ENCODE measurements at places on chromosomes 4 and X.

GRCh38 chrX:139554376-139554775, 23.8 kb downstream of the F9 start:
- no peak for DNase-seq

- DNase-seq: no peak
Observed at GRCh38 chr4:17736484-17736883, 44.9 kb downstream of the FAM184B start.

DNA sequence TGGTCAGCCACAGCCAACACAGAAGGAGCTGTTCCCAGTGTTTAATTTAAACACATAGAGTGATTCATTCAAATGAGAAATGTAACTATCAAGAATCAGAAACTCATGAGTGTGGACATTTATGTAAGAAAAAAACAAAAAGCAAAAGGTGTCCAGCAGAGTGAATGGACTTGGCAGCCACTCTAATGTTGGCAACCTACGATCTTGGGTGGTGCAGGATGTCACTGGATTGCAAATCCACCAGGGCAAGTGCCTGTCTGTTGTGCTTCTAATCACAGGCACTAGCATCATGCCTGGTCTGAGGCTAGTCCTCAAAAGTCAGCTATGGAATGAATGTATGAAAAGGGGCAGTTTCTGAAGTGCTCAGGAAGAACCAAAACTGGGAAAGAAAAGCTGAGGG, 277.7 kb upstream of the CLNK start:
- no peak for DNase-seq

DNA sequence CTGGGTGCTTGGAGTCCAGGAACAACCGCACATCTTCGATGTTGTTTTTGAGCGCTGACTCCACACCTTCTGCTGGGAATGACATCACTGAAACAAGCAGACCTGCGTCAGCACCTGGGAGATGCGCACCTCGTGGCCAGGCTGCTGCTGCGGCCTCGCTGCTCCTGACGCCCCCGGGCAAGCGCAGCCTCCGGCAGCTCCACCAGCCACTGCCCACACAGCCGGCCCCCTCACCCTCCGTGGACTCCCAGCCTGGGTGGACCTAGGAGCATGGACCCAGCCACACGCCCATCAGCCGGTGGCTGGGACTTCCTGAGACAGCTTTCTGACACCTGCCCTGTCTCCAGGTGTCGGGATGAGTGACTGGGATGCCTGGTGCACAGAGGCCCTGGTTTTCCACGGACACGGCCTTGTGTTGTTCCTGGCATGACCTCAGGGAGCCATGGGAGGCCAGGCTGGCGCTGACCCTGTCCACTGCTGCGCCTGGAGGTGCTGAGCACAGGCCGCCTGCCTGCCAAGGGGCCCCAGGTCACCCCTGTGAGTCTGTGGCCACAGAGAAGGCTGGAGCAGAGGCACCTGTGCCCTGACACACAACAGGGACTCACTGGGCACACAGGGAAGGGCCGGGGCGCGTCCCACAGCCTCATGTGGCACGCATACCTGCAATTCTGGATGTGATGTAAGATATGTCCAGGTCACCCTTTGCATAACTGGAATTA, 48.6 kb downstream of the GAK start:
- DNase-seq: no peak

- no peak for DNase-seq
Observed at GRCh38 chrX:149284616-149285015, 220.5 kb downstream of the IDS start.

GRCh38 chr4:78584863-78585547, 33.4 kb downstream of the ANXA3 start:
- DNase-seq: no peak

- DNase-seq: no peak
Observed at GRCh38 chrX:68072041-68072440, 361.3 kb downstream of the OPHN1 start.

DNA sequence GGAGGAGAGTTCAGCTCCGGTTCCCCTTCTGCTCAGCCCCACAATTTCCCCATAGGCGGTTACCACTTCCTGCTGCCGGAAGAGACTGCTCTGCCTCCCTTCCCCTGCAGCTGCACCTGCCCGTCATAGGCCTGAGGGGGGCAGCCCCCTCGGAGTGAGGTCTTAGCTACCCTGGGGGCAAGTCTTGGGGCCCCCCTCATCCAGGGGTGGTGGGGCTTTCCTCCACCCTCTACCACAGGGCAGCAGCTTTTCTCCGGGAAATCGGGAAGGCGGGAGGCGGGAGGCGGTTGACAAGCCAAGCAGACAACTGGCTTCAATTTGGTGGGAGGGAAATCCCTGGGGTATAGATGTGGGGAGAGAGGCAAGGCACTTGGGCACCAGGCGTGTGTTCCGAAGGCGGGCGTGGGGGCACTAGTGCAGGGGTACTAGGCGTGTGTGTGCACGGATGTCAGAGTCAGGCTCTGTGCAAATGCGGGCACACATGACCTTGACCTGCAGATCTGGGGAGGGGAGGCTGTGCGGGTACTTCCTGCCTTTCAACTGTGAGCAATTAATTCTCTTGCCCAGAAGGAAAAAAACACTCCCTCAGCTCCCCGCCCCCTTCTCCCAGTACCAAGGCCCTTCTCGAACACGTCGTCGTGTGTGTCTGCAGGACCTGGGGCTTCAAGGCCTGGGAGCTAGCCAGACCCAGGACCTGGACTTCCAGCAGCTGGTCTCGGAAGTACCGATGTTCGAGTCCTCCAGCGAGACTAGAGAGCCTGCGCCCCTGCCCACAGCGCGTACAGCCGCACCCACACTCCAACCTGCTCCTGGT, 1.0 kb upstream of the ARHGAP4 start:
- peak; percentile 86 for DNase-seq

DNA sequence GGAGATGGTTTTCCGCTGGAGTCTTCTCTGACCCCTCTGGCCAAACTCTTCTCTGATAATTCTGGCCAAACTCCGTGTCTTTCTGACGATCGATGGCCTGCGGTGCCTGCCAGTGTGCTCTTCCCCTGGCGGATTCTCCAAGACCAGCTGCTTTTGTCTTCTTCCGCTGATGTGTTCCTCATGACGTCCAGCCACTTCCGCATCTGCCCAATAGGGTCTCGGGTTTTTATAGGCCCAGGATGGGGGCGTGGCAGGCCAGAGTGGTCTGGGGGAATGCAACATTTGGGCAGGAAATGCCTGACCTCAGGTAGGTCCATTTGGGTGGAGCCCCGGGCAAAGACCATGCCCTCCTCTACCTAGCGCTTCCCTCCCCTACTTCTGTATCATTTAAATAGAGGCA, 1542.1 kb downstream of the STIM2 start:
- DNase-seq: no peak

- DNase-seq: no peak
Observed at GRCh38 chr4:94965852-94966251, 208.1 kb downstream of the BMPR1B start.

GRCh38 chrX:154696676-154697045, 43.3 kb upstream of the CTAG2 start:
- no peak for DNase-seq

DNA sequence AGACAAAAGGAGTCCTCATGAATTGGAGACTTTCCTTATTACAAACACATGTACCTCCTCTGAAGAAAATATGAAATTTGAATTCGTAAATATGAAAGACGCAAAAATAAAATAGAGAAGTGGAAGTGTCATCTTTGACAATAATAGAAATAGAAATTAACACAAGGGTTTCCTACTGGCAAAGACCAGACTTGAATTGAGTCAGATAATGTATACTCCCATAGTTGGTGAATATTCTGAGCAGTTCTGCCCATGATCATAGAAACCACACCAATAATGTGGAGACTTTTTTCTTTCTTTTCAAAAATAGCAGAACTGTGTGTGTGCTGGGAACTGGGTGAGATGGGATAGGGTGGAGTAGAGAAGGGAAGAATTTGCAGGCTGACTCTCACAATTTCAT, 277.7 kb upstream of the TET2 start:
- DNase-seq: no peak

- no peak for DNase-seq
Observed at GRCh38 chr4:47692691-47693090, 145.2 kb downstream of the CORIN start.

DNA sequence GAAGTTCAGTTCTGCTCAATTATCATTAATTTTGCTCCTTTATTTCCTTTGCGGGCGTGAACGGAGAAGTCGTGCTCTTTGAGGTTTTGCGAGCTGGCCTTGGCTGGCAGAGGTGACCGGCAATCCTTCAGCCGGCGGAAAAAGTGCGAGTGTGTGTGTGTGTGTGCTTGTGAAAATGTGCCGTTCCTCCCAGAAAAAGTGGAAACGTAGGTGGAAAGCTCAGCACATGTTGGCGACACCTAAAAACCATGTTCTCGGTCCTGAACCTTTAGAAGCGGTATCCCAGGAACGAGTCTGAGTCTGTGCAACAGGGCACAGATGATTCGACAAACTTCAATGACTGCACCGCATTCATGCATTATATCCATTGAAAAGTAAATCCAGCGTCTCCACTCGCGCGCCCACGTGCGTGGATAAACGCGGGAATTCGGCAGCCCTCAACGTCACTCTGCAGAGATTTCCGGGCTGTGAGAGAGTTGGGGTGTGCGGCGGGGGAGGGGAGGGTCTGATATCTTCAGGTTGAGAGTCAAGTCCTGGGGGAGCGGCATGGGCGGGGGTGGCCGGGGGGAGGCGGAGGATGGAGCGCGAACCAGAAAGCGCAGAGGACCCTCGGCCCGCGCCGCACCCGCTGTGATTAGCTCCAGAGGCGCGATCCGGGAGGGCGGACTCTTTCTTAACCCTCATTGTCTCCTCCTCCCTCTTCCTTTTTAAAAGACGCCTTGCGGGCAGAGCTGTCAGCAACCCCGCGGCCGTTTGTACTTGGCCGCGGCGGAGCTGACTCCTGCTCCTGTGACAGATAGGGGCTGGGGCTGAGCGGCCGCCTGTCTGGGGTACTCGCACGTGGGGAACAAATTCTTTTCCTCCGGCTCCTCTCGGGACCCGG, at the start of gene SHISA3:
TSS of gene SHISA3 (plus strand) at position 737 of the 883 bp plus-strand sequence. CDS start 569 bp downstream, outside the sequence.
- DNase-seq: no peak

DNA sequence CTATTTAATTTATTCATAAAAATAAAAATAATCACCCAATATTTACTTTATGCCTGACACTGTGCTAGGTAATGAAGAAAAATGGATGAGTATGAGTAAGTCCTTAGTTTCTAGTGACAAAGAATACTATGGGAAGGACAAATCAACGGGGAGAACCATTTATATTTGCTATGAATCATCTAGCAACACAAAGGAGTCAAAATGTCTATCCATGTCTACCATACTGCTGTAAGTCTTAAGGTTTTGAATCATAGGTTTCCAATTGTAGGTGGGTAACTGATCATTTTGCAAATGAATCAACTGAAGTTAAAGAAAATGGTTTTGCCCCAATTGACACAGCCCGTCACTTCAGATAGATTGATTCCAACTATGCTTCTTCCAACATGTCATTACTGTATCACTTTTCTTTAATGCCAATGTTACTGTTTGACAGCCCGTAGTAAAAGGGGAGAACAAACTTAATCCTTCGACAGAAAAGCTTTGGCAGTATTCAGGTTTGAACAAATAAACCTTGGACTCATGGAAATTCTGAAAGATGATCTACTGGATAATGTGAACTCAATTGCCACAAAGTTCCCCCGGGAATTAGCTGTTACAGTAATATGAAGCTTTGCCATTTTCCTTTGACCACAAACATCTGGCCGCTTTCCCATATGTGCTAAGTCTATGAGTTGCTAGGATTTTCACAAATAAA, 3.2 kb downstream of the TDO2 start:
- no peak for DNase-seq

DNA sequence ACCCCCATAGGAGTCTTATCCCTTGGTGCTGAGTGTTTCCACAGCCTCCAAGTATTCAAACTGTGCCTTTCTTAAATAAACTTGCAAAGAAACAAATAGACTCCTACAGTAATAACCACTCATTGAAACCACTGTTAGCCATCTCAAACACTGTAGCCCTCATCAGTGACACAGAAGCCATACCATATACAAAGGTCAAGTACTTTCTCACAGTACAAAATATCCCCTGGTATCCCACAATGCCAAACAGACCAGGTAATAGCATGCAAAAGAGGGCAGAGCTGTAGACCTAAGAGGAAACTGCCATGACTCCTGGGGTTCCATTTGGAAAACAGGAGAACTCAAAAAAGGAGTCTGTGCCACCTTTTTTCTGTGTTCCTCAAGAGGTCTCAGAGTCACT, 173.8 kb upstream of the PPP1R2C start:
- no peak for DNase-seq

DNA sequence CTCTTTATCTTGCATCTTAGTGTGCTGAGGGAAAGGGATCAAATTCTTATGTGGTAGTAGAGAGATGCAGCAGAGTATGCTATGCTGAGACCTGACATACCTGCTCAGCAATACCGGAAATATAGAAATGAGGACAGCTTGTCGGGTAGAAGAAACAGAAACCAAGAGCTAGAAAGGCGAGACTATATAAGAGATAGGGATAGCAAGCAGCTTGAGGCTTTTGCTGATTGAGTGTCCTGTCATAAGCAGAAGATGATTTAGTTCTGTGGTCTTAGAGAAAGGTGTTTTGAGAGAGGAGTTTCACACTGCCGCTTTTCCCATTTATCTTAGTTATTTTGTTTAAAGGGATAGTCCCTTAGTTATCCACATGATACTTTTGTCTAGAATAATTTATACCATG, 31.7 kb downstream of the USP9X start:
- peak; percentile 36 for DNase-seq

- no peak for DNase-seq
Observed at GRCh38 chr4:4618847-4619246, 77.0 kb upstream of the STX18 start.

DNA sequence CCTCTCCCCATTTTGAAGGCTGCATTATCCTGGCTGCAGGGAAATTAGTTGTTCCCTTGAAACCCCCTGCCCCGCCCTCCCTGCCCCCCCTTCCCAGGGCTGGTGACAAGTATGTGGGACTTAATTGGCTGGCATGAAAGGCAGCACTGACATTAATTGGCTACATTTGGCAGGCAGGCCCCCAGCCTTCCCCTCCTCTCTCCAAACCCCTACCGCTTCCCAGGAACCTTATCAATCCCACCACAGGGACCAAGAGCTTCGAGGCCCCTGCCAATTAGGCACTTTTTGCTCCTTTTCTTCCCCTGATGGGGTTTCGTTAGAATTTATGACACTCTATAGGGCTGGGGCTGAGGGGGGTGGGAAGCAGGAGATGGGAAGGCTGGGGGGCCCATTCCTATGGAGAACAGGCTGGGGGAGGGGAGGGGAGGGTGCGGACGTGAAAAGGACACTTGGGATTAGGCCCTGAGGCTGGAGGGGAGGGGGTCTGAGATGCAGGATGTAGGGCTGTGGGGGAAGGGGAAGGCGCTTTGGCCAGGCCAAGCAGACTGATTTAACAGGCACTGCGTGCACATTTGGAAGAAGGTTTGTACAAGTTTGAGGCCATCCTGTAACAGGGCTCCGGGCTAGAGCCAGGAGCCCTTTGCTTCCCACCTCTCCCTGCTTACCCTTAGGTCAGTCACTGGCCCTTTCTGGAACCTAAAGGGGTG, 52.2 kb downstream of the EFNB1 start:
- no peak for DNase-seq

DNA sequence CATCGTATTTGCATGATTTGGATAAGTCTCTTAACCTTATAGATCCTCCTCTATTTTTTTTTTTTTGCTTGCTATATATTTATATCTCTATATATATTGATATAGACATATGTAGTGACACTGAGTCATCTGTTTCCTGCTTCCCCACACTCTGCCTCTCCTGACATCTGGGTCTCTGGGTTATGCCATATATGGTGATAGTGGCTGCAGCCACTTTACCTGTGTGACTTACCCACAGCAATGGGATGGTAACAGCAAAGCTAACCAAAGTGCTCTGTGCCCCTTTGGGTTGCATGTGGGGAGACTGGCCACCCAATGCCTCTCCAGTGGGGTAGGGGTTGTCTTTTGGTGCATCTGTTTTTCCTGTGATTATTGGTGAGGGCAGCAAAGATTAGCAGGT, 14.5 kb downstream of the CMC4 start:
- peak; percentile 14 for DNase-seq

- no peak for DNase-seq
Observed at GRCh38 chrX:148501386-148502066, 1.1 kb downstream of the AFF2 start.
